ENCODE measurements at places on chromosomes 7 and 10. TPM values are rescaled to one million over a fixed set of nuclear protein-coding genes. Genes with fewer than 3 reads are reported as not detected.

The OR9A2 gene
- 0.20 TPM for total RNA-seq

The ASIC3 gene
- total RNA-seq, result 0.39 TPM

The ADAM8 gene
- total RNA-seq, result 6.3 TPM

The SLC39A12 gene
- total RNA-seq, result 0.10 TPM

The ZSCAN21 gene
- 8.4 TPM for total RNA-seq

The RBP4 gene
- 55.5 TPM for total RNA-seq

The KAZALD1 gene
- total RNA-seq, result 17.7 TPM

The HABP2 gene
- not detected for total RNA-seq

The FLNC gene
- 106 TPM for total RNA-seq

The TMEM270 gene
- not detected for total RNA-seq

The DOCK1 gene
- total RNA-seq, result 80.8 TPM

The AUTS2 gene
- total RNA-seq, result 61.0 TPM
